Esophagus squamous epithelium (tissue), 5 donors: ENCODE measurements at places on chromosomes 5 and 9.

DNA sequence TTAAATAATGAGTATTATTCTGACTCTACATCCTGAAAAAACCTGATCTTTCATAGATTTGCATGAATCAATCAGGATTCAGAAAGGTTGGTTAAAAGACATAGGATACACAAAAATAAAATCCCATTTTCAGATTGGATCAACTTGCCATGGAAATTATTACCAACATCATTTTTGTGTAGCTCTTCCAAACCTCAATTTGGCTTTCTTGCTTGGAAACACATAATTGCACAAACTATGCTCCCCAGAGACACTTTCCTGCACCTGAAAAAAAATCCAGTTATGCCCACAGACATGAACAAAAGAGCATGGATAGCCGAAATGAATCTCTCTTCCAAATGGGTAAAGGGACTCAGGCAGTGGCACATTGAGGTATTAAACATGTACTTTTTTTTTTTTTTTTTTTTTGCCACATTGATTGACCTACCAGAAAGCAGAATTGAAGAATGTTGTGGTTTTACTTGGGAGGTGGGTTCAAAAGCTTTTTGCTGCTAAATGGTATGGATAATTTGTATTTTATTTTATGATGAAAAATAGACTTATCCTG, 135.4 kb upstream of the FBN2 start:
- no peak for DNase-seq

DNA sequence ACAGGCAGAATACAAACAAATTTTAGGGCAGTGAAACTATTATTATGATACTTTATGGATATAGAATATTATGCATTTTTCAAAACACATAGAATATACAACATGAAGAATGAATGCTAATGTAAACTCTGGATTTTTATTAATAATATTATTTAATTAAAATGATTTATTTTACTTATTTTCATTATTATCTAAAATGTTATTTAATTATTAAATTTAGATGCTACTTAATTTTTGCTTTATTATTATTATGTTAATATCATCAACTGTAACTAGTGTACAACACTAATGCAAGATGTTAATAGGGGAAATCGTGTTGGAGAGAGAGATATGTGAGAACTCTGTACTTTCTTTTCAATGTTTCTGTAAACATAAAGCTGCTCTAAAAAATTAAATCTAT, 39.3 kb upstream of the TENT4A start:
- DNase-seq = no peak

GRCh38 chr5:88687373-88687911, 195.5 kb downstream of the MEF2C start:
- no peak for DNase-seq

DNA sequence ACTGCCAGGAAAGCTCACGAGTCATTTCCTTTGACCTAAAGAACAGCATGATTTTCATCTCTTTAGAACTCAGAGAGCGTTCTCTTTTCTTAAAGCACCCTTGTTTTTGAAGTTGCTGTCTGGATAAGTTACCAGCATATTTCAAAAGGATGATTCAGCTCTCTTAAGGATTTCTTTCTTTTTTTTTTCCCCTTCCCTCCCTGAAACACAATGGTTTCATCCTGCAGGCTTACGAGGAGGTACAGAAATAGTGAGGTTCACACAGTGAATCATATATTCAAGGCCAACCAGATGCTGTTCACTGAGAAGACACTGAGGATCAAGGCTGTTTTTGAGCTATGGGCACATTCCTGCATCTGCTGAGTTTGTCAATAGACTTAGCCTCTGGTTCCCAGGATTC, 257.2 kb downstream of the KIF4B start:
- DNase-seq = no peak

DNA sequence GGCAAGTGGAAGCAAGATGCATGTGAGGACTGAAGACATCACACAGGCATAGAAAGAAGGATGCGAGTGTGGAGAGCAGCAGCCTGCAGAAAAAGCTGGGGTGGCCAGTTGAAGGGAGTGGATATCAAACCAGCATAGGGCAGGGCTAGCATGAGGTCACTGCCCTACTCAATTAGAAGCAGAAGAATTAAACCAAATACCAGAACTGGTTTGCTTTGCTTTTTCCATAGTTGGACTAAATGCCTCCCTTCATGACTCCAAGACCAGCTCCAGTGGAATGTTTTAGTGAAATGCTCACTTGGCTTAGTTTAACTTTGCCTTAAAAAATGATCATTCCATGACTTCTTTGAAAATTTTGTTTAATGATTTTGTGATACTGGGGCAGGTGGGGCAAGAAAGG, 45.8 kb downstream of the TMEM167A start:
- no peak for DNase-seq

DNA sequence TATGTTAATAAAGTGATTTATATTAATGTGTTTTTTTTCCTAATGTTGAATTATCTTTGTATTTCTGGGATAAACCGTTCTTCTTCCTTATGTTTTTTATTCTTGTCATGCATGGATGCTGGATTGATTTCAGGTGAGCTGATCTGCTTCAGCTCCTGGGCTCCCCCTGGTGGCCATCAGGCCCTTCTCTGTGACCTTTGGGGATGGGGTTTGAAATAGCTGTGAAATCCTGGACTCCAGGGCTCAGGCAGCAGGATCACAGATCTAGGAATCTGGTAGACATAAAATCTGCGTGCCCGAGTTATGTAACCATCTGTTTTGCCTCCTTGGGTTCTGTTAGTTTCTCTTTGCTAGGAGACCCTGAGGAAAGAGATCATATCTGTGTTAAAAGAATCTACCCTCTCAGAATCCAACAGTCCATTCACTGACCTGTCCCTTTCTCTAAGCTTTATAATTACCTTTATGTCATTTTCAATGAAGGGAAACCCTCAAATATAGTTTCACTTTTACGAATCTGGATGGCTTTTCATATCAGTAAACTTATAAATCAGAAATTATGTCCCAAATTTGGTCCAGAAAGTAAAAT, 12.2 kb upstream of the OR13J1 start:
- no peak for DNase-seq

GRCh38 chr5:133612249-133612860, at the start of gene FSTL4:
Gene FSTL4 (minus strand): TSS chr5:133612541.
- DNase-seq = no peak

DNA sequence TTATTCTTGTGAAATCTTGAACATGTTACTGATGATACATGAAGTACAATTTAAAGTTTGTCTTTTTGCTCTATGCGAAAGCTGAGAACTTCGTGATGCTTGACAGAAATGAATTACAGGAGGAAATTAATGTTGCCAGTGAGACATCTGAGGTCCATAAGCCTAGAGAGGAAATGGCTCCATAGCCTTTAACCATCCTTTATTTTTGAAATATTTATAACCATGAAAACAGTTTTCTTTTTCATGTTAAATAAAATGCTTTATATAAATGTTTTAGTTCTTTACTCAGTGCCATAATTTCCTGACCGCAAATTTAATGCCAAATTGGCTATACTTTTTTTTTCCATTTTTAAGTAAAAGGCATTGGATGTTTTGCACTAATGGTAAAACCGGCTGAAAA, 29.1 kb downstream of the F2RL2 start:
- DNase-seq = no peak

- DNase-seq = no peak
These were observed 57.3 kb downstream of the GADD45G start for GRCh38 chr9:89661956-89662717.

GRCh38 chr5:151967865-151968264, 43.2 kb upstream of the GLRA1 start:
- no peak for DNase-seq

DNA sequence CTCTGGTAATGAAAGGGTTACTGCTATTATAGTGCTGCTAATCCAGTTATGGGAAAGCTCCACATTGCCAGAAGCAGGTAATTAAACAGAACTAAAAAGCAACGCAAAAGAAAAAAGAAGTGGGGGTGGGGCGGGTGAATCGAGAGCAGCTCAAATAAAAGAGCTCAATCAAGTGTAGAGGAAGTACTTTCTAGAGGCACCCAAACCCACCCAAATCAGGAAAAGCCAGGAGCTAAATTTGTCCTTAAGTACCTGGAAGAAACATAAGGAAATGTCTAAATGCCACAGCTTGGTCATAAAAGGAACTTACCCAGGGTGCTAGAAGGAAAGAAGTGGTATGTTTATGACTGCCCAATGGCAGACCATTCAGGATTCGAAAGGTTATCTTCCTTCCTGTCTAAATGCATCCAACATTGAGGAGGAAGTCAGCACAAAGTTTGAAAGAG, 2.4 kb upstream of the RNF145 start:
- DNase-seq = no peak

GRCh38 chr9:118612201-118612600, 757.0 kb downstream of the BRINP1 start:
- DNase-seq = no peak

DNA sequence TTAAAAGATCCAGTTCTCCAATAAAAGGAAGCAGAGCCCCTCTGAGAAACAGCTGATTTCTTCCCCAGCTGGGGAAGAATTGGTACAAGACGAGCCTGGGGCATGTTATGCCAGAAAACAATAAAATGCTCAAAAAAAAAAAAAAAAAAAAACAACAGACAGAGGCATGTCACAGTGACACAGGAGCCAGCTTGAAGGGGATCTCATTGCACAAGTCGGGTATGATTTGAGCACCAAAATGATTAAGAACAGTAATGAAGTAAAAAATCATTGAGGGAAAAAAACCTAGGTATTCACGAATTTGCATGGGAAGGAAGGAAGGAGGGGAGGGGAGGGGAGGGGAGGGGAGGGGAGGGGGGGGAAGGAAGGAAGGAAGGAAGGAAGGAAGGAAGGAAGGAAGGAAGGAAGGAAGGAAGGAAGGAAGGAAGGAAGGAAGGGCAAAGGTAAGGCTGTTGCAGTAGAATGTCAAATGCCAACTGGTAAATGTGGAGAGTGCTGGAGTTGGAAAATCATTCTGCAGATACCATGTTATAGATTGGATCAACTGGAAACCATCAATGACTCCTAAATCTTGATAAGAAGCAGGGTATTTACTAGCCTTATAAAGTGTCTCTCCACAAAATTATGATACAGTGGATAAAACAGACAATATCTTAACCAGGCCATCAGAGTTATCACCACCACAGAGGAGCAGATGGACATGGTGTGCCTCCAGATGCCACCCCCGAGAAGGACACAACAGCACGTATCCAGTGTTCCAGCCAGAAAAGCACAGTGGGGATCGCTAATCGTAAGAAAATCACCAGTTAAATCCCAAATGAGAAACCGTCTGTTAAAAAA, 7.2 kb downstream of the GNA14 start:
- DNase-seq = no peak

DNA sequence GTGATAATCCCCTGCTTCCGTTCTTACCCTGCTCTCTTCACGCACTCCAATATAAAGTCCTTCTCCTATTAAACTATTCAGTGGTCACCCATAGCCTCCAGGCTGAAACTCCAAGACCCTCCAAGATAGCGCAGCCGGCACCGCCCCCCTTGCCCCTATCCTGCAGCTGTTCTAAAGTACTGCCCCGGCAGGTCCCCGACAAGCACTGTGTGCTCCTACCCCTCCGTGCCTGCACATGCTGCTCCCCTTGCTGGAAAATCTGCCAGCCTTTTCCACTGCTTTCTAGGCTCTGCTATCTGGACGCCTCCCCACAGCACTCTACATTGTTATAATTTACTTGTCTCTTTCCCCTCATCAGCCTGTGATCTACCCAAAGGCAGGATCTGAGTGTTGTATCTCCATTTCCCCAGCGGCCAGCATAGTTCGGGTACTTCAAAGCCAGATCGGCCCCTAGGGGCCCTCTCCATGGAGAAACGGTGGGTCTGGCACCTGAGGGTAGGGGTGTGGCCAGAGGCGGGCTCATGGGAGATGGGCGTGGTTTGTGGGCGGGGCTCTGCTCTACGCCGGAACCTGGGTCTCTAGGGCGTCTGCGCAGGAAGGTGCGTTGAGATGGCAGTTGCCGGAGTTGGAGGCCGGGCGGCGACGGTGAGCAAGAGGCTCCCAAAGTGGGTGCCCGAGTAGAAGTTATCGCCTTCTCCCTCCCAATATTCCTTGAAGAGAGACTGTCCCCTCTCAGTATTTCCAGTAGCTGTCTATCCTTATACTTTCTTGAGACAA, 83.5 kb upstream of the RUSC2 start:
- DNase-seq = no peak

DNA sequence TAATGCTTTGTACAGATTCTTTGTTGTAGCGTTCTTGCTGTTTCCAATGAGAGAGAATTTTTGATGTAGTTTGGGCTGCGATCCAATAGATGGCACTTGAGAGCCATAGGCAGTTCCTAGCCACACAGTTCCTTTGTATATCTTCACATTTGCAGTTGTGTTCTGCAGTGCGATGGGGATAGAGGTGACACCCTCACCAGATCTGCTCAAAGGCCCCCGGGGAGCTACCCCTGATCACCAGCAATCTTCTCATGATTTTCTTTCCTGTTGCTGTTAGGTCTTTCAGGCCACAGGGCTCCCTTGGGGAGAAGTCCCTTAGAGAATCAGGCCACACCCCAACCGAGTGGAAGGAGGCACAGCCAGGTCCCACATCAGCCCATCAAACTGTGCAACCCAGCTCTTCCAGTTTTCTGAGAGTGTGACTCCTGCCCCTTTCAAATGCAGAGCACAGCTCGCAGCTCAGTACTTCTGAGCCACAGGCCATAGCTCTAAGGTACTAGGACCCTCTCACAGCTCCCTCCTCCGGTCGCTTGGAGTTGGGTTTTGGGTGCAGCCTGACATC, 353.7 kb downstream of the SLCO4C1 start:
- DNase-seq = no peak

DNA sequence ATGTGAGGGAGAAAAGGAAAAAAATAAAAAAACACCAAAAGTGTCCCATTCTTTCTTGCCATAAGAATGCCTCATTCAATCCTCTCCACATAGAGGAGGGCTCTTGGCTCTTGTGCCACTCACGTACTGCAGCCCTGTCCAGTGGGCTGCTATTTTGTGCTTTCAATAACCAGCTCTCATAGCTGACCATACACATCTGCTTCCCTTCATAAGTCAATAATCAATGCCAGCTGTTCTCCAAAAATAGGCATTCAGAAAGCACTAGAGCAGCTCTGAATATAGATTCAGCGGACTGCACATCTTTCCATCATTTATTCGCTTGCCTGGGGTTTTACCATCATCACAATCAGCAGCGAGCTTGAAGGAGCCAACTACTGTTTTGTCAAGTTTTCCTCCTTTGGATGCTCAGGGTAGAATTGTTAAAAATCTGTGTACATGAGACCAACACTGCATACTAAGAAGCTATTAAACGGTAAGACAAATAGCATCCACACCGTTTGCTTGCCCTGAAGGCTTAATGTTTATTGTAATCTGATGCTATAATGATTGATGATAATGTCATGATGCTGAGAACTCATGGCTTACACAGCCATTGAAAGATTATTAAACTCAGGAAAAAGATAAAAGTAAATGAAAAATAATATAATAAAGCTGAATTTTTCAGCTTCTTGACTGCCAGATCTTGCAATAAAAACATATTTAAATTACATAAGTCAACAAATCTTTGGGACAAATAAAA, 80.0 kb downstream of the OXCT1 start:
- DNase-seq = no peak

GRCh38 chr5:159017786-159018185, 81.9 kb downstream of the EBF1 start:
- DNase-seq = no peak

DNA sequence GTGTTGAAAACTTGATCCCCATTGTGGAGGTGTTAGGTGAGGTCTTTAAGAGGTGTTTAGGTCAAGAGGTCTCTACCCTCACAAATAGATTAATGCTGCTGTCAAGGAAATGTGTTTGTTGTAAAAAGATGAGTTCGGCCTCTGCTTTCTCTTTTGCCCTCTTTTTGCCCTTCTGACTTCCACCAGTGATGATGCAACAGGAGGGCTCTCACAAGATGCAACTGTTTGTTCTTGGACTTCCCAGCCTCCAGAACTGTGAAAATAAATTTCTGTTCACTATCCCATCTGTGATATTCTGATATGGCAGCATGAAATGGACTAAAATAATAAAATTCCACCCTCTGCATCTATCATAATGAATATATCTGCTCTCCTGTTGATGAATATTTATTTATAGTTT, 650.0 kb upstream of the ZNF608 start:
- DNase-seq = no peak
